Activated T-cell treated with anti-CD3 and anti-CD28 coated beads for 4 hours (primary cell): ENCODE measurements at places on chromosomes 3 and 15.

DNA sequence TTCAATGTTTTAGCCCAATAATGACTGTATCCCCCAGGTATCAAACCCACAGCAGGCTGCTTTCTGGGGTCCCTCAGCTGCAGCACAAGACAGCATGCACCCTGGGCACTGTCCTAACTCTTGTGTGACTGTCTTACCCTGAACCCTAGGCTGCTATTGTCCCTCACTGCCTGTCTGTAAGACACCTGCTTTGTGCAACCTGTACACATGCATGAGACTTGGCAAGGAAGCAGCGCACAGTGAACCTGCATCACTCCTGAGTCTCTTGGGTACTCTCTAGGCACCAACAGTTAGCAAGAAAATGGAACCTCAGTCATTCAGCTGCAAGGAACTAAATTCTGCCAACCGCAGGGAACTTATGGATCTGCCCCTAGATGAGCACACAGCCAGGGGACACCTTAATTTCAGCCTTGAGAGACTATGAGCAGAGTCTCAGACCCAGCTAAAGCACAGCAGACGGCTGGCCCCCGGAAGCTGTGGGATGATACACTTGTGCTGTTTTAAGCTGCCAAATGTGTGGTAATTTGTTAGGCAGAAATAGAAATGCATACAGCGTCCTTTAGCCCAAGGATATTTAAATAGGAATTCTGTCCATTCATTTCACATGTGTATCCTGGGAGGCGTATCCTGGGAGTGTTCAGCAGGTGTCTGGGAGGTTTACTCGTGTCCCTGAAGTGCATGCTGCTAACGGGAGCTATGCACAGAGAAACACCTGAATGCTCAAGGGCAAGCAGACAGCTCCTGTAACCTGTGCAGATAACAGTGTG lies 223.8 kb downstream of the KLF13 start:
- no peak for DNase-seq

DNA sequence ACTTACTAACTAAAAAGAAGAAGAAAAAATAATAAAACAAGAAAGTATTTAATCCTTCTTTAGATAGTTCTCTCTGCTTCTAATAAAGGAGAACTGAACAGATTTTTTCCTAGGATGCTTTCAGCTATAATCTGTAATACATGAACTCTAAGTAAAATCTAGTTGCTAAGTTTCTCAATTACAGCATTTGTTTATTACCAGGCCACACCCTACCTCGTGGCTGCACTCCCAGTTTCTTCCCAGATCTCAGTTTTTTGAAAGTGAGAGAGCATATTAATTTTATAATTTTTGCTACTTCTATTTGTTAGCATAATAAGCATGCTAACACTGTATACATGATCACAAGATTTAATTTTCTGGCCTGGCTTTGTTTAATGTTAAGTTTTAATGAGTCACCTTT lies 258.3 kb downstream of the IL5RA start:
- DNase-seq, result no peak

- DNase-seq, result no peak
Observed at GRCh38 chr3:183464480-183464879, 36.1 kb upstream of the MCF2L2 start.

GRCh38 chr15:31271224-31271635 lies 55.4 kb upstream of the KLF13 start:
- DNase-seq, result no peak

- no peak for DNase-seq
Observed at GRCh38 chr3:160135851-160136250, 89.4 kb upstream of the C3orf80 start.
